ENCODE measurements at places on chromosomes 3 and 15. TPM values are rescaled to one million over a fixed set of nuclear protein-coding genes. Genes with fewer than 3 reads are reported as not detected.
A peak's percentile ranks its signal among the peaks of the same experiment; 100 is the strongest.

Gene ADAMTSL3
- 0.17 TPM for total RNA-seq

Gene FNDC3B
- 161 TPM for total RNA-seq

Gene ZSCAN29
- total RNA-seq, result 26.7 TPM

Gene SH2D7
- not detected for total RNA-seq

Gene TM4SF18
- not detected for total RNA-seq

Gene LEKR1
- total RNA-seq, result 0.53 TPM

Gene PLD1
- 11.9 TPM for total RNA-seq

Gene MRPS11
- total RNA-seq, result 60.2 TPM

Gene FBXO40
- total RNA-seq, result not detected

Gene GCSAM
- total RNA-seq, result 2.2 TPM

Gene CDC25A
- total RNA-seq, result 17.8 TPM

- DNase-seq, result peak; percentile 79
Observed at GRCh38 chr3:124834723-124835718, 52.1 kb downstream of the ITGB5 start.

- no peak for DNase-seq
Observed at GRCh38 chr15:83605111-83605945, 48.6 kb upstream of the ADAMTSL3 start.

DNA sequence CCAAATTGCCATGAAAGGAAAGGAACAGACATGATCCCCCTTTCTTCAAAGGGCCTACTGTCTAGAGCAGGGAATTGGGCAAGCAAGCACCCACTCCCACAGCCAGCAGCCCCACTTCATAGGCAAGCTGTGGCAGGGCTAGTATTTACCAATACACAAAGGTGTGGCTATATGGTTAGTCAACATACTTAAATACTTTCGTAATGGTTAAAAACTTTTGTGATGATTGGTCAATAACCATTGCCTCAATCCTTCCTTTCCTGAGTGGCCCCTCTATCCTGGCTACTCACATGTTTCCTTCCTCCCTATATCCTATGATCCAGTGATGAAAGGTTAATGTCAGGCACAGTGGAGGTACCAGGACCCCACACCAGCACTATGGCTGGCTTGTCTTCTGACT lies 30.1 kb upstream of the ARL8B start:
- DNase-seq, result peak; percentile 24

DNA sequence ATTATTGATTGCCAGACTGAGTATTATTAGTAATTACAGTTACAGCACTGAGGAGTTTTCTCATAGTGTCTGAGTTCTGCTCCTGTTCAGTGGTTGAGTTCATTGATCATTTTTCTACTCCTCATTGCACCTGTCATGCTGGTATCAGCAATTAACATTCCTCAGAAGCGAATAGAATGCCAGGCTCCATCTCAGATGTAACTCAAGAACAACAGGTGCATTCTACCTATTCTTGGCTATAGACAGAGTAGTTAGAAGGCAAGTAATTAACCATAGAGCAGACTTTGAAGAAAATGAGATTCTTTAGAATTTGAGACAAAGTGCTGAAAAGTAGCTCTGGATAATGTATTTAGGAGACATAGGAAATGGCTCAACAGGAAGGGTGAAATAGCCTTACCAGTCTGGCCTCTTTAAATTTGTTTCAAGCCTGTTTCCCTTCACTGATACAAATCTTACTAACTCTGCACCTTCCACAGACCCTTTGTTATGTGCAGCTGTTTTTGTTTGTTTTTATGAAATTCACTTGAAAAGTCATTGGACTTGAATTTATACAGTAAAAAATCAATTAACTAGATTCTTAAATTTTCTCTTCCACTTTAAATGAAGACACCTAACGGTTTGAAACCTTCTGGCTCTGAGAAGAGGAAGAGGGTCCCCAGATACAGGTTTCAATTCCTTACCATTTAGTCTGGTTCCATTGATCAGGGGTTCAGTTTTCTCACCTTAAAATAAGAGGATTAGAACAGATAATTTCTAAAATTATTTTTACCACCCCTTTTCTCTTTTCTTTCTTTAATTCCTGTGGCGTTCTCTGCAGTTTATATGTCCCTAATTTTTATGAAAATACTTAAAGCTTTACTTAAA lies 109.6 kb downstream of the FNDC3B start:
- no peak for DNase-seq

GRCh38 chr3:160132226-160132625 lies 93.0 kb upstream of the C3orf80 start:
- no peak for DNase-seq

- no peak for DNase-seq
Observed at GRCh38 chr3:98984024-98984423, 82.5 kb upstream of the DCBLD2 start.

DNA sequence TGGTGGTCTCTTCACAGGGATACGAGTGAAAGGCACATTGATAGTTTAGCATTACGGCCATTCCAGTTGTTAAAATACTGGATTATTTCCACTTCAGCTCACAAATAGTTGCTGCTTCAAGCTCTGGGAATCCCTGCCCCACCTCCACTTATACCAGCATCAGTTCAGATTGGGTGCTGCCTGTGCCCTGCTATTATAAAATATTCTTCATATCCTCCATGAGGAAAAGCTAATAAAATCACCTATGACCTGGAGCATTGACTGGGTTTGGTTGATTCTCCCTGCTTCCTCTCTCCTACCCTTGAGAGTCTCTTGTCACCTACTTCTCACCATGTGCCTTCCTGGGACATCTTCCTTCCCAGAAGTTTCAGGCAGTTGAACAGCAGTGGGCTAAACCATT lies 529.0 kb downstream of the MCTP2 start:
- no peak for DNase-seq

GRCh38 chr15:35724626-35725025 lies 178.7 kb upstream of the DPH6 start:
- no peak for DNase-seq

DNA sequence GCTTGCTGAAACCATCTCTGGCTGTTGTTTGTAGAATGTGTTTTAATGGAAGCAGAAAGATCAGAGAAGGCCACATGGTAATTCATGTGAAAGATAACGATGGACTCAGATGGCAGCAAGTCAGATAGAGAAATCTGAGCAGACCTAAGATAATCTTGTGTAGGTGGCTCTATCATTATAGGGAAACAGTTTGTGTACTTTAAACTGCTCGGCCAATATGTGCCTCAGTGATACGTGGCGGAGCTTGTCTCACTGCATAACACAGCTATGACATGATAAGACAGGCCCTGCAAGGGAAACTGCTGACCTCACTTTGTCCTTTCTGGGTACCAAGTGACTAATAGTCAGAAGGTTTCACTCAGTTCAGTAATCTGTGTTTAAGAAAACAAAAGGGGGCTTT lies 51.0 kb downstream of the MME start:
- DNase-seq, result peak; percentile 94

- DNase-seq, result no peak
Observed at GRCh38 chr3:98326945-98327344, 26.7 kb upstream of the OR5K4 start.

- DNase-seq, result peak; percentile 77
Observed at GRCh38 chr15:45449916-45450867, 71.8 kb upstream of the GATM start.

GRCh38 chr15:73924171-73924921 lies 1.9 kb upstream of the LOXL1 start:
- peak; percentile 64 for DNase-seq

DNA sequence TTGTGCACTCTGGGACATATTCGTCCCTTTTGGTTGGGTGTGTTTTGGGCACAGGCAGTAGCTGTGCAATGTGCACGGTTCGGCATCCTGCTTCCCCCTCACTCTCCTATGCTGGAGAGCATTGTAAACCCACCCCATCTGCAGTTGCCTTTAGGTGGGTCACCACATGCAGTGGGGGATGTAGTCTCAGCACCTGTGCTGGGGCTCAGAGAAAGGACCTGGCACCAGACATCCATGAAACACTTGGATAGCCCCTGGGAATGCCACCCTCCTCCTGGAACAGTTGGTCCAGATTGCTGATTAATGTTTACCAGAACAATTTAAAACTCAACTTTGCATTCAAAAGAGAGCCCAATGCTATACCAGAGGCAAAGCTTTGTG lies 123.9 kb upstream of the MEF2A start:
- DNase-seq, result no peak

- DNase-seq, result no peak
Observed at GRCh38 chr3:36867810-36868209, 77.0 kb downstream of the TRANK1 start.

GRCh38 chr3:32959371-32959770 lies 7.9 kb downstream of the CCR4 start:
- DNase-seq, result no peak

DNA sequence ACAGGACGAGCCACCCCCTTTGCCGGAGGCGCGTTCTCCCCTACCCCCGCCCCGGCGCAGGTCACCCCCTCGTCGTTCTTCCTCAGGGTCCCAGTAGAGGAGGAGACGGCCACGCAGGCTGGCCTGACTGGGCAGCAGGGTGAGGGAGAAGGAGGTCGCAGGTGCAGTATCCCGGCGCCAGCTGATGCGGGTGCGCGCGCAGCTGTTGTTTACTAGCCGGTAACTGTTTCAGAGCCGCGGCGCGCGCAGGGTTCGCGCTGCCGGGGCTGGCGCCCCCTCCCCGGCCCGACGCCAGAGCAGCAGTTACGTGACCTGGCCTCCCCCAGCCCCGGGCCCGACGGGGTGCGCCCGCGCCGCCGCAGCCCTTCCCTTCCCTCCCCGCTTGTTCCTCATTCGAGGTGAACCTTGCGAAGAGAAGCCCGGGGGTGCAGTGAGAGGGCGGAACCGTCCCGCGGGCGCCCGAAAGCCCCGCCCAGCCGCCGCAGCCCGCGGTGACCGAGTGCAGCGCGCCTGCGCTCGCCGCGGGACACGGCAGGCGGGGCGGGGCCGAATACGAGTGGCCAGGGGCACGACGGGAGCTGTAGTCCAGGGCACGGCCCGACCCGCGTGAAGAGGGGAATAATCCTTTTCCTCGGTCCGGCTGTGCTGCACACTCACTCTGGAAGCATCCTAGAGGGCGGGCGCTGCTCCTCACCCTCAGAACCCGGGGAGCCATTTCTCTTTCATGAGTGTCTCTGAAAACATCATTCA lies at the start of gene SLC12A6:
SLC12A6 (minus strand) TSS at position 225 of the 750 bp plus-strand sequence. CDS start 1,101 bp downstream, outside the sequence.
- peak; percentile 91 for DNase-seq

- no peak for DNase-seq
Observed at GRCh38 chr3:115246461-115247020, 99.5 kb upstream of the ZBTB20 start.

GRCh38 chr3:123629747-123630047 lies 44.8 kb upstream of the HACD2 start:
- no peak for DNase-seq

All from mammary epithelial cell (primary cell).